ENCODE measurements at places on chromosomes 6 and 20.

GRCh38 chr6:162157167-162157870 is 570.2 kb downstream of the PRKN start:
- no peak for DNase-seq

DNA sequence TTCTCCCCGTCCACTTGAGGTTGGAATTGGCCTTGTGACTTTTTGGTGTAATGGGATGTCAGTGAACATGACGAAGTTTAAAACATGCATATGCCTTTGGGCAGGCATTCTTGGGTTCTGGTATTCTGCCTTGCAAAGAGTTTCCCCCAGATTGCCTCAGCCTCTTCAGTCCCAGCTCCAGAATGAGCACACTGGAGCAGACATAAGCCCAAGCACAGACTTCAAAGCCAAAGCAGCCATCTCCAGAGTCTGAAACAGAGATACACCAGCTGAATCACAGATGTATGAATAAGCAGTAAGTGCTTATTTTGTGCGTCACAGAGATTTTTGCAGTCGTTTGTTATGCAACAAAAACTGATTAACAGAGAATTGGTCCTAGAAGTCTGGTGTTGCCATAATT is 546.0 kb downstream of the FRK start:
- DNase-seq, result peak; percentile 27

- DNase-seq, result no peak
Measured at GRCh38 chr20:31632548-31633338, 5.0 kb upstream of the COX4I2 start.

DNA sequence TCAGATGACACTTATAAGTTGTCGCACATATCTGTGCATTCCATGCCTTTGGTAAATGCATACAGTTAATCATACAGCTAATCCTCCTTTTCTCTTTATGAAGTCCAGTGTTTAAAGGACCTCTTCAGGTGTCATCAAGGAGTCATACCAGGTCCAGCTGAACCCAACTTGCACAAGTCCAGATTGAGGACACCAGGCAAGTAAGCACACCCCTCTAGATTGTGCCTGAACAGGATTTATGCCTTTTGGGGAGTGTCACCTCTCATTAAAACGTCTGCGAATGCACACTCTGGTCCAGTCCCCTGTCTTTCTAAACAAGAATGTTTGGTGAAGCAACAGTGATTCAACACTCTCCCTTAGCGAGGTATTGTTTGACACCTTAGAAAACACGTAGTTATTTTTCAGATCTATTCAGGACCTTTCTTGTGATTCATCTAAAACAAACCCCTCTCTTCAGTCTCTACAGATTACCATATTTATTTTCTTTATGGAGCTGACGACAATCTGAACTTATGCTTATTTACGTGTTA is 48.4 kb downstream of the C6orf15 start:
- no peak for DNase-seq

- DNase-seq, result no peak
Measured at GRCh38 chr20:52747845-52748284, 224.3 kb upstream of the TSHZ2 start.

GRCh38 chr6:111150577-111150976 is 63.3 kb downstream of the SLC16A10 start:
- no peak for DNase-seq
